Left lobe of liver (tissue), 2 donors: ENCODE measurements at places on chromosomes 2 and 18.

DNA sequence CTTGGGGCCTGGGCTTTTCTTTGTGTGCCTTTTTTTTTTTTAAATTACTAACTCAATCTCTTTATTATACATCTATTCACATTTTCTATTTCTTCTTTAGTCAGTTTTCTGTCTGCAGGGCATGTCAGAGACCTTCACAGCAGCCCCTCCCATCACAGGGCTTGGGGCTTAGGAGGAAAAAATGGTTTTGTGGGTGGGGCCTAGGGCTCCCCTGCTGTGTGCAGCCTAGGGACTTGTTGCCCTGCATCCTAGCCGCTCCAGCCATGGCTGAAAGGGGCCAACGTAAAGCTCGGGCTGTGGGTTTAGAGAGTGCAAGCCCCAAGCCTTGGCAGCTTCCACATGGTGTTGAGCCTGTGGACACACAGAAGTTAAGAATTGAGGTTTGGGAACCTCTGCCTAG is 13.8 kb downstream of the ZSCAN30 start:
- no peak for DNase-seq

- DNase-seq: no peak
These were observed 195.4 kb upstream of the SIX3 start for GRCh38 chr2:44745922-44746766.

- DNase-seq: no peak
These were observed 177.9 kb downstream of the TRABD2A start for GRCh38 chr2:84702941-84703340.

DNA sequence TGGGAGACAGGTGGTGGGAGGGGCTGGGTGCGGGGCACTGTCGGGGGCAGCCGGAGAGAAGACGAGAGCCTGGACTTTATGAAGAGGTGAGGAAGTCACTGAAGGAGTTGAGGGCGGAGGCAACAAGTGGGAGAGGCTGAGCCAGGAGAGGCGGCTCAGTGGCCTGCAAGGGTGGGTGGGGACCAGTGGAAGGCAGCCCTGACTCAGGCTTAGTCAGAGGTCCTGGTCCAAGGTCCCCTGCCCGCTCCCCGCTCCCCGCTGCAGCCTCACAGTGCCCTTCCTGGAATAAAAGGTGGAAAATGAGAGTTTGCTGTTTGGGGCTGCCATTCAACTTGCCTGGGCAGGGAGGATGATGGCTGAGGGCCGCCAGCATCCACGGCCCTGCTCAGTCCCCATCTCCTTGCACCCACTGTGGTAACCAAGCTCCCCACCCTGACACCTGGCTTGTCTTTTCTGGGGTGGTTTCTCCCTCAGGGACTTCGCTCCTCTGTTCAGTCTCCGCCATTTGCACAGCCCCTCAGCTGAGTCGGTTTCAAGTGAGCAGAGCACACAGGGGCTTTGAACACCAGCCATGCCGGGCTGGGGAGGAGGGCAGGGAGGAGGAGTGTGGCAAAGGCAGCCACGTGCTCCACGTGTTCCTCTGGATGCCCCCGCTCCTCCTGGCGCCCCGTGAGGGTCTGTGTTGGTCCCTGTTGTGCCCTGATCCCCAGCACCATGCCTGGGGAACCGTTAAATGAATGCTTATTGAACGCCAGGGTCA is 13.7 kb upstream of the RALB start:
- no peak for DNase-seq

- no peak for DNase-seq
These were observed 91.7 kb downstream of the INHBB start for GRCh38 chr2:120437604-120438000.
